ENCODE measurements at places on chromosomes 6 and 20.

GRCh38 chr6:36858407-36858981 lies 16.1 kb downstream of the PPIL1 start:
- DNase-seq, result no peak

DNA sequence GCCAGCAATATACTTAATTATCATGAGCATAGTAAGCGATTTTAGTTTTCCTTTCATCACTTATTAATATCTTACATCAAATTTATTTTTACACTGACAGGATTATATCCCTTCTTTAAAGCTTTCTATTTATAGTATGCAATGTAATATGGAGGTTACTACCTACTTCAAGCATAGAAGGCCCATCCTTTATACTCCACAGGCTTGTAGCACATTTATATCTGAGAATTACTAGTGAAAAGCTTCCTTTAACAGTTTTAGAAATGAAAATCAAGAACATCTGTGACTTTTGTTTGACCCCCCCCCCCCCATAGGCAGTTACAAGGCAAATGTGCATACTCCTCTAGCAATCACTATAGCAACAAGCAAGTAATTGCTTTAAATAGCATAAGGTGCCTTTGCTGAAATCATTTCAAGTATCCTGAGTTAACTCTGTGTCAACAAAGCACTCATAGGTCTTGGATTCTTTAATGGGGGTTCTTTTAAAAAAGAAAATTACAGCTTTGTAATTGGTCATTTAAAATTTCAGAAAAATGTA lies 917.7 kb downstream of the PHF3 start:
- no peak for DNase-seq

- no peak for DNase-seq
Measured at GRCh38 chr6:31470801-31471200, 27.1 kb upstream of the MICB start.

DNA sequence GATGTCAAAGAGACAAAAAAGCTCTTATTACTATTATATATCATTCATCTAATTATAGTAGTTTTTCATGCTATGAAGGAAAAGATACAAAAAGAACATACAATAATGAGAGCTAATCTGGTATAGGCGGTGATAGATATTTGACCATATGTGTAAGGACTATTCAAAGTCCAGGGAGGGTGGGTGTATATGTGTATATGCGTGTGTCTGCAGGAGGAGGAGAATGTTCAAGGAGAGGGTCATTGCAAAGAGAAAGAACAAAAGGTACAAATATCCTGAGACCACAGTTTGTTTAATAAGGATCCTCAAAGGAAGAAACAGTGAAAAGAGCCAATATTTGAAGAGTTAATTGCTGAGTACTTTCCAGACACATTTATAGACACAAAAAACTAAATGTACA lies 1288.6 kb upstream of the CITED2 start:
- DNase-seq, result no peak

GRCh38 chr20:47799116-47799715 lies 13.9 kb upstream of the SULF2 start:
- no peak for DNase-seq

GRCh38 chr20:8693709-8694108 lies 375.2 kb upstream of the PLCB4 start:
- DNase-seq, result no peak

DNA sequence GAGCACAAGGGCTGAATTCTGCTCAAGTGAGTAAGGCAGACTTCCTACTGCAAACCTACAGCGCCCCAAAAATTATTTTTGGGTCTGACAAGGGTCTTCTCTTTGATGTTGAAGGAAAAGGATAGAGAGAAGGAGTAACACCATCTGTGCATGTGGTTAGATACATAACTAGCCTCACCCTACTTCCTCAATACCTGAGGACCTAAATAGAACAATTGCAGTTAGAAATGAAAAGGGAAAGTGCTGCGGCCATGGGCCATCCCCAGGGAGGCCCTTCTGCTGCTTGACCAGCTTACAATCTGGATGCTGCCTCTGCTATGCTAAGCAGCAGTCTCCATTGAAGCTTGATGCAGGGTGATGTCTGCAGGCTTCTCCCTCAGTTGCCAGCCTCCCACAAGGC lies 63.2 kb upstream of the ARMH2 start:
- no peak for DNase-seq

DNA sequence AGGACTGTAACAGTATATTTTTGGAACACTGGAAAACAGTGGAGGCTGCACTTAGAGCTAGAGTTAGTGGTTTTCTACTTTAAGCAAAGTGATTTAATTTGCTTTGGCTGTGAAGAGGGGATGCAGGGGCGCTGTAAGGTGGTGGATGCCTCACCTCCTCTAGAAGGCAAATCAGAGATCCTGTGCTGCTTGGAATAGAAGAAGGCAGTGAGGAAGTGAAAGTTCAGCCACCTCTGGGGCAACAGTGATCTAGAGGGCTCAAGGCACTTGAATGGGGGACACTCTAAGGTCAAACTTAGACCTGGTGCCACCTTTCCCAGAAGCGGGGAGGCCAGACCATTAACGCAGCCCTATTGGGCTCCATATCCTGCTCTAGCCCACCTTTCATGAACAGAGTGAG lies 19.0 kb upstream of the SNRPB2 start:
- DNase-seq, result no peak

DNA sequence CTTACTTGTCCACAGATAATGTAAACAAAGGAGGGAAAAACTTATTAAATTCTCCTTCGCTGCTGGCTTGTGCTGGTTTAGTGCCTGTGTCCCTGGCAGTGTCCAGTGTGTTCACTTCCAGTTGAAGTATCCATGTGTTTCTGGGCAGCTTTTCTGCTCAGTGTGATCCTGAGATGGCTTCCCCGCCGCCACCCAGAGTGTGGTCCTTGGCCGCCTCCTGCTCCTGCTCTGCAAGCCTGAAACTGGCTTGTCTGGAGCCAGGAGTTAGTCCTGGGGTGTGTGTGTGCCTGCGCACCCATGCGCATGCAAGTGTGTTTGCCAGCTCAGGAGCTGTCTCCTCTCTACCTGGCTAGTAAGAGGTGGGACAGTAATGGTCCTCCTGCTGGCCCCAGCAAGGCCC lies 7.2 kb downstream of the BTBD3 start:
- DNase-seq, result no peak

DNA sequence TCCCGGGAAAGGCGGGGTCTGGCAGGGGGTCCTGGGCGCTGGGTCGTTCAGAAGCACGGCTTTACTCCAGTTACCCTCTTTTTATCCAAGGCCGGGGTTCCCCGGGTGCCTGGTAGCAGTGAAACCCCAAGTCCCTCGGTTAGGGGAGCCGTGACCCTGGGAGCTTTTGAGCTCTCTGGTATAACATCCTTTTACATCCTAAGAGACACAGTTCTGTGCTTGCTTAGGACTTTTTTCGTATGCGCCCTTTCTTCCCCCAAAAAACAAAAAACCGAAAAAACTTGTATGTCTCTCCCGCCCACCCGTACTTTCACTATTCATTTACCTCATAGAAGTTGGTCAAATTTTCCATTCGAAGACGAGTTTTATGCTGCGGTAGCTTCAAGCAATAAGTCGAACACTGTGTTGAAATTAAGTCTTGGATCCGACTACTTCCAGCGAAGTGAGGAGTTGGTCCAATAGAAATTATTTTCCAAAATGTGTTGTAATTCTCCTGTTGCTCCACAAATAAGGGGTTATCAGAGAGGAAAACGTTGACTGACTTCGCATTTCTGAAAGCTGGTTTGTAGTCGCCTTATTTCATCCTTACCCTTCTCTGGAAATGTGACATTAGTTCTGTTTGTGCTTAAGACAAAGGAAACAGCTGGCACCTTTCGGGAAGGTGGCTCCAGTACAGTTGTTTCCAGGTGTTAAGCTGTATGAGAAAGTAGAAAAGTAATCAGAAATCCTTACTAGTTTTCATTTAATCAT lies 816 bp upstream of the MAN1A1 start:
- DNase-seq, result peak; percentile 9

- DNase-seq, result no peak
Measured at GRCh38 chr20:61662968-61663331, 402.7 kb downstream of the TAF4 start.

DNA sequence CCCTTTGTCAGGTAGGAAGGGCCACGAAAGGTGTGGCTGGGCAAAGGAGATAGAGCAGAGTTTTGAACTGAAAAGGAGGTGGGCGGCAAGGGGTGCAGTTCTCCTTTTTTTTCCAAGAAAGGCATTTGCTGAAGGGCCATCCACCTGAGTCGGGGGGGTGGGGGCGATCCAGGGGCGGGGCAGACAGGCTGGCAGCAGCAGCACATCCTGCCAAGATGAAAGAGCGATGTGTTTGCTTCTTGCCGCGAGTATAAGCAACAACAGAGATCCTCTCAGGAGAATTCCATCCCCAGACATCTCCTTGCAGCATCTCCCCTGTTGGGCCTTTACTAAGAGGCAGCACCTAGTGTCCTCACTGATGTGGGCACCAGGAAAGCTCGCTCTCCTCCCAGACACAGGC lies 516.5 kb downstream of the CD83 start:
- no peak for DNase-seq

DNA sequence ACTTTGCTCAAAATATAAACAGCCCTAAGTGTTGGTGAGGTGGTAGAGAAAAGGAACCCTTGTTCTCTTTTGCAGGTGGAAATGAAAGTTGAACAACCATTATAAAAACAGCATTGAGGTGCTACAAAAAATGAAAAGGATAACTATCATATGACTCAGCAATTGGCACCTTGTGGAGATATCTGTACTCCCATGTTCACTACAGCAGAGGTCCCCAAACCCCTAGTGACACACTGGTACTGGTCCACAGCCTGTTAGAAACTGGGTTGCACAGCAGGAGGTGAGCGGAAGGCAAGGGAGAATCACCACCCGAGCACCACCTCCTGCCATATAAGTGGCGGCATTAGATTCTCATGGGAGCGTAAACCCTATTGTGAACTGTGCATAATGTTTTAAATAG lies 267.4 kb upstream of the THEMIS start:
- DNase-seq, result no peak

DNA sequence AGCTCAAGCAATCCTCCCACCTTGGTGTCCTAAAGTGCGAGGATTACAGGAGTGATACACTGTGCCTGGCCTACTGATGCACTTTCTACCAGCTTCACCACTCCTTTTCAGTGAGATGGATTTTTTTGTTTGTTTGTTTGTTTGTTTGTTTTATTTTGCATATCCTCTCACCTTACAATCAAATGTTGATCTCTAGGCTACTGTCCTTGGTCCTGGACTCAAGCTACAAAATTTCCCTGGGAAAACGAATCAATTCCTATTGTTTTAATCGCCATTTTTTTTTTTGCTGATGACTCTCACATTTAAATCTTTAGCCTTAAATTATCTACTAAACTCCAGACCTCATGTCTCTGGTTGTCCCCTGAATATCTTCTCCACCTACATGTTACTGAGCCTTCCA lies 3.5 kb upstream of the RIPPLY2 start:
- DNase-seq, result no peak

- DNase-seq, result peak; percentile 67
Measured at GRCh38 chr6:156564127-156564806, 212.9 kb upstream of the ARID1B start.

DNA sequence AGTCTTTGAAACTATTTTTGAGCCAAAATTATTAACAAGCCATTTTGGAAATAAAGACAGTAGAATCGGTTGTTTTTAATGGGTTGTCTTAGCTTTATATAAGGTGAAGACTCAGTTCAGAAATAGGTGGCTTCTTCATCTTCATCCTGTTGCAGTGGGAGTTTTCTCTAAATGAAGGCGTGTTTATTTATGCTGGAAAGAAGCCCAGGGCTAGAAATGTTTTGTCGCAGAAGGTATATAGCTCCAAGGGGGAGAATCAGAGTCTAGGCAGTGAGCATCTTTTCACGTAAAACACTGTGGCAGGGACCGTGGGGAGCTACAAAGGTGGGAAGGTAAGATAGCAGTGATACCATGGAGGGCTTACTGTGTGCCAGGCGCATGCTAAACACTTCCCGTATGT lies 34.3 kb downstream of the FARS2 start:
- no peak for DNase-seq

- no peak for DNase-seq
Measured at GRCh38 chr20:62550087-62550632, 74.4 kb upstream of the GATA5 start.

GRCh38 chr6:79257381-79258205 lies 23.1 kb upstream of the HMGN3 start:
- no peak for DNase-seq

DNA sequence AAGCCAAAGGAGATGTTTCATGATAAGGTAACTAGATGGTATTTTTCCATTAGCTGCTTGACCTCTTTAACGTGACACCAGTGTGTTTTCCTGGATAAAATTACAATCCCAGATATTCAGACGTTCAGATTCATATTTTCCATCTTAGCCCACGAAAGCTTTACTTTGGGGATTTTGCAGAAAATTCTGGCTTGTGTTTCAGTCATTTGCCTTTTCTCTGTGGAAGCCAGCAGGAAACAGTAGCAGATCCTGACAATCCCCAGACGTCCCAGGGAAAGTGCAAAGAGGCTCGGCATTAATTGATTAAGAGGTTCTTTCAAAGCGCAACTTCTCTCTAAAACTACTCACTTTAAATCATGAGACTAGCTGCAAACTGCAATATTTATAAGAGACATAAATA lies 243.6 kb downstream of the UST start:
- DNase-seq, result no peak

DNA sequence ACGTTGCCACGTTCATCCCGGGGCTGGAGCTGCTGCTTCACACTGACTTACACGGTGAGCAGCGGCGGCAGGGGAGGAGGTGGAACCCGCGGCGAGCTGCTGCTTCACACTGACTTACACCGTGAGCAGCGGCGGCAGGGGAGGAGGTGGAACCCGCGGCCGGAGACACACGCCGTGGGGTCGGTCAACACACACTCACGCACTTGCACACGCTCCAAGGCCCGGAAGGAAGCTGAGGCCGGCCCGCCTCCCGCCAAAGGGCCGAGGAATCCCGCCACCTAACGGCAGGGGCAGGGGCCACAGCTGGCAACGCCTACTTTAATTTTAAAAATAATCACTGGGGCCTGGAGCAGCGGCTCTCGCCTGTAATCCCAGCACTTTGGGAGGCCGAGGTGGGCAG lies 94.4 kb upstream of the FOXC1 start:
- no peak for DNase-seq

GRCh38 chr6:7249946-7250643 lies 62.9 kb downstream of the SSR1 start:
- DNase-seq, result no peak

DNA sequence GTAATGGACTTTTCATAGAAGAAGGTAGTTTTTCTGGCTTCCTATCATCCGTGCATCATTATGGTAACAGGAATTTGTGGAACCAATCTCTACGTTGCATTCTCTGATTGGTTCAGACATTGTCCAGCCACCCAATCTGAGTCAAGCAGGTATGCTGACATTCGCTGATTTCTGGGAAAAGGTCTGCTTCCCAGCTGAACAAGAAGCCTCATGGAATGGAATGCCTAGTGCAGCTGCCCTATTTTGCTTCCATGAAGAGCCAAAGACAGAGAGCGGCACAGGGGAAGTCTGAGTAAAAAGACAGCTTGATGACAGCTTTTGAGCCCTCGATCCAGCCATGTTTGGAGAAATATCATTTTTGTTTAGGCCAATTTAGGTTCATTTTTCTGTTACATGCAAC lies 38.5 kb upstream of the TXLNB start:
- DNase-seq, result no peak

- no peak for DNase-seq
Measured at GRCh38 chr6:28742668-28743270, 181.0 kb downstream of the TRIM27 start.

Data from stimulated activated CD4-positive, alpha-beta T cell treated with anti-CD3 and anti-CD28 coated beads, Interleukin-15, amount 100 ng/mL, for 1 hour (primary cell).